HEK293T (cell line): ENCODE measurements at places on chromosomes 13 and 19.

GRCh38 chr19:39432677-39433025 is 3.1 kb downstream of the RPS16 start:
- no peak for DNase-seq

DNA sequence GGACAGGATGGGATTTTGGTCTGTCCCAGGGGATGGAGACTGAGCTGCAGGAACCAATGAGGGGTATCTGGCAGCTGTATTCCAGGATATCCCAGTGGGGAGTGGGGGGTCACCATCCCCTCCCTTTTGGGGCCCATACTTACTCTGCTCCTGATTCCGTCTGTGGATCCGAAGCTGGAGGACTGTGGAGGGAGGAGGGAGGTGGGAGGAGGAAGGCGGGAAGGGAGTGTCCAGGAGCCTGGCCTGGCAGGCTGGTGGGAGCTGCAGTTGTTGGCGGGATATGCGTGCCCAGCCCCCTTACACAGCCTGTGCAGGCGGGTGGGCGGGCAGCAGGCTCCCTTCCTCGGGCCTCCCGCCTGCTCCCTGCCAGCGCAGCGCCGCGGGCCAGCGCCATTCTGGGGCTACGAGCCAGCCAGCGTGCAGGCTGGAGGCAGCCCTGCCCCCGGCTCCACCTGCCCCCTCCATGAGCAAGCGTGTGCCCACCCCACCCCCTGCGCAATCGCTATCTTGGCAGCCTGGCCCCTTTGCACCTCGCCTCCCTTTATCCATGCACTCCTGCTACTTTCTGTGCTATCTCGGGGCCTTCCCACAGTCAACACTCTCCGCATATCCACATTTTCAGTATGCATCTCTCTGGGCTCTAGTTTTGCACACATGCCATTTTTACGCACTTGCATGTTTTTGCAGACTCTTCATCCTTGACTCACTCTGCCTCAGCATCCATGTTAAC is 2.8 kb downstream of the MAMSTR start:
- DNase-seq, result no peak

- DNase-seq, result no peak
These were observed 2.8 kb upstream of the TNFSF9 start for GRCh38 chr19:6527893-6528543.

GRCh38 chr19:5145521-5146511 is 176.9 kb downstream of the KDM4B start:
- DNase-seq, result no peak

DNA sequence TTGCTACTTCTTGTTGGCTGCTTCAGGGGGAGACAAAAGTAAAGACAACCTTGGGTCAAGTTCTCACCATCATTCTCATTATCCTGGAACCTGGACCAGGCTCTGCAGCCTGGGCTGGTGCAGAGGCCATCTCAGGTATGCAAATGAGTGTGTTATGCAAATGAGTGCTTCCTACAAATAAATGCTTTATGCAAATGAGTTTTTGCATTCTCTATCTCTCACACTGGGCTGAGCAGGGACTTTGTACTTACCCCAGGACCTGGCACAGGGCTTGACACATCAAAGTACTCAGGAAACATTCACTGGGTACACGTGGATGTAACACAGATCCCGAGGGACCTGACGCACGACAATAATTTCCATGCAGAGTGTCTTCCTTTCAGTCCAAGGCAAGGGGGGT is 103.0 kb downstream of the DNAJC15 start:
- no peak for DNase-seq

DNA sequence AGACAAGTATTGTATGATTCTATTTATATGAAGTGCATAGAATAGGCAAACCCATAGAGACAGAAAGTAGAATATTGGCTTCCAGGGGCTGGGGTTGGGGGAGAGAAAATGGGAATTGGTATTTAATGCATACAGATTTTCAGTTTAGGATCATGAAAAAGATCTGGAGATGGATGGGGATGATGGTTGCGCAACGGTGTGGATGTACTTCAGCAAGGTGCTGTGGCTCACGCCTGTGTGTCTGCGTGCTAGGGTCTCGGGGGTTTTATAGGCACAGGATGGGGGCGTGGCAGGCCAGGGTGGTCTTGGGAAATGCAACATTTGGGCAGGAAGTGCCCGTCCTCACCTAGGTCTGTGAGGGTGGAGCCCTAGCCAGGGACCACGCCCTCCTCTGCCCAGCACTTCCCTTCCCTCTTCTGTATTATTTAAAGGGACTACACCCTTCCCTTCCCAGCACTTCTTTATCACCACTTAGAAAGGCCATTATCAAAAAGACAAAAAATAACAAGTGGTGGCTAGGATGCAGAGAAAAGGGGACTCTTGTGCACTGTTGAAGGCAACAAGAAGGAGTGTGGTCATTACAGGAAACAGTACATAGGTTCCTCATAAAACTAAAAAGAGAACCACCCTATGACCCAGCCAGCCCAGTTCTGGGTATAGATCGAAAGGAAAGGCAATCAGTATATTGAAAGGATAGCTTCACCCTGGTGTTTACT is 29.0 kb downstream of the LILRB4 start:
- DNase-seq, result no peak

- no peak for DNase-seq
These were observed 263.9 kb upstream of the NBEA start for GRCh38 chr13:34678154-34678553.

DNA sequence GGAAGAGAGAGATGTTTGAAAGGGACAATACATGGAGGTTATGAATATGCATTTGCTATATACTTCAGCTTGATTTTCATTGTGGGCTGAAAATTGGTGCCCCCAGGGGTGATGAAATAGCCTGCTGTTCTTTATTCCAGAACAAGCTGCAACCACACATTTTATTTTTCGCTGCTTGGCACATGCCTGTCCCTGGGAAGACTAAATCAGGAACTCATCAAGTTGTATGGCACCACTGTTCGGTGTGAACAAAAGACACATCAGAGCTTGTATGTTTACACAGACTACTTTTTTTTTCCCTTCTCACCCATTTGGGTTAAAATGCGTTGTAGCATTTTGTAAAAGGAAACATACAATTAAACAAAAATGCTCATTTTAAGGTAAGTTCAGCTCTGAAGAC is 230.7 kb downstream of the NALCN start:
- no peak for DNase-seq

DNA sequence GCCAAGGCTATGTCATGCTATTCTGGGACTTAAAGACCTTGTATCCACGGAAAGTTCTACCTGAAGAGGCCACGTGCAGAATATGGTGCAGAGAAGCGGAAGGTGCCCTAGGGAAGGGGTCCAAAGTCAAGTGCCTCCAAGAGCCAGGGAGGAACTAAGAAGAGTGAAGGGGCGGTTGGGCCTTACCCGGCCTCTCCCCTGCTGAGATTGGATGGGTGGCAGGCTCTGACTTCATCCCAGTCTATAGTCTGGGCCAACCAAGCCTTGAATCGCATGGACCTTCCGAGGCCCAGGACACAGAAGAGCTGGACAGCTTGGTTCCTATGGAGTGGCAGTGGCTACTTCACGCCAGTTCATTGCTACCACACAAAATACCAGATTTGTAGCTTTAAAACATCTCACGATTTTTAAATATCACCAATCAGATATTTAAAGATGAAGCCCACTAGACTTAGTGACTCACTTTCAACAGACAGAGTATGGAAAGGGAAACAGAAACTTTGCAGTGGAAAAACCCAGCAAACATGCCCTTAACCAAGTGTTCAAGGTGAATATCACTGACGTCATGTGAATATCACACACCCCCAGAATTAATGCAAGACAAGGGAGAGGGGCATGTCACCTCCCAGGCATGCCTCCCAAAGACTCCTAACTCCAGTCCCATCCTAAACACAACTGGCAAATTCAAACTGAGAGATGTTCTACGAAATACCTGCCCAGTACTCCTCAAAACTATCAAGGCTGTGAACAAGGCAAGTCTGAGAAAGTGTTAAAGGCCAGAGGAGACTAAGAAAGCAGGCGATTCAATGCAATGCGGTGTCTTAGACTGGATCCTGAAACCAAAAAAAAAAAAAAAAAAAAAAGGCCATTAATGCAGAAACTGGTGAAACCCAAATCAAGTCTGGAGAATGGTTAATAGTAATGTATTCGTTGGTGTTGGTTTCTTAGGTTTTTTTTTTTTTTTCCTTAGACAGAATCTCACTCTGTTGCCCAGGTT is 10.2 kb downstream of the C19orf12 start:
- no peak for DNase-seq

- no peak for DNase-seq
These were observed 142.3 kb downstream of the OXGR1 start for GRCh38 chr13:96851856-96852445.

- no peak for DNase-seq
These were observed 19.4 kb downstream of the NKPD1 start for GRCh38 chr19:45141203-45141900.

DNA sequence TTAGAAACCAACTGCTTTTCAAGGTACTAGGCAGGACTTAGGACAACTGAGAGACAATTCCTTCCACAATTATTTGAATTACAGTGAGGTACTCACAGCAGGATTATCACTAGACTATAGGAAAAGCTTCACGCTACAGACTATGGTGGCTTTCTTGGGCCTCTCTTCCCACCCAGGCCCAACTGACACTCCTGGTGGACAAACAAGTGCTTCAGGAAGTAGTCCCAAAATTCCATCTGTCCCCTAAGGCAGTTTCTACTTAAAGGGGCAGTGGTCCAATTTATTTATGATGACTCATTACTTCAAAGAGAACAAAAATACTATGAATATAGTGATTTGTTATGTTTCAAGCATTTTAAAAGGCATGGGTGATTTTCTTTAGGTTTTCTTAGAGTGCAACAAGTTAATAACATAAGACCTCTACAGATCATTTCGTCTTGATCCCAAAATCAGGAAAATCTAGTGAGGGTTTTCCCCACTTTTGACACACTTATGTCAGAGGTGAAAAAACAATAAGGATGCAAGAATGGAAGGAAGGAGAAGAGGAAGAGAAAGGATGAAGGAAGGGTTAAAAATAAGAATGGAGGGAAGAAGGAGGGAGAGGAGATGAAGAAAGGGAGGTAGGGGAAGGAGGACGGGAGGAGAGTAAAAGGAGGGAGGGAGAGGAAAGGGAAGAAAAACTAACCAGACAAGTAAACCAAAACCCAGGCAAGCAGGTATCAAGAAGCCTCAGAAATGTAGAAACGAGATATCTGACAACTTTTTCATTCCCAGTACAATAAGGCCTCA is 100.7 kb downstream of the SERP2 start:
- peak; percentile 10 for DNase-seq

DNA sequence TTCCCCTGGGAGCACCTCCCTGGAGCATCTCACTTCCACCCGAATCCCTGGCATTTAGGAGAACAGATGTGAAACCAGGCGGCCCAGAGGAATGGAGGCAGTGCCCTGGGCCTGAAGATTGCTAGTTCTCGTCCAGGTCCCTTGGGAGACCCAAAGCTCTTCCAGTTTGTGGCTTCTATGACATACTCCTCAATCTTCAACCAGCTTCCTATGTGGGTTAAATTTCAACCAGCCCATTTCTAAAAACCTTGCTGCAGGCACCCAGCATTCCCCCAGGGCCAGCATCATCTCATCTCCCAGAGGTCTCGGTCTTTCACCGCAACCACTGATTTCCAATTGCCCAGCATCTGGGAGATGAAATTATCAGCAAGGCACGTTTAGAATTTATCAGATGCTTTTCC is 46.0 kb upstream of the STK24 start:
- DNase-seq, result no peak

- no peak for DNase-seq
These were observed 30.2 kb downstream of the TMED1 start for GRCh38 chr19:10805758-10806247.

GRCh38 chr13:110643324-110643723 is 28.0 kb downstream of the NAXD start:
- DNase-seq, result no peak

DNA sequence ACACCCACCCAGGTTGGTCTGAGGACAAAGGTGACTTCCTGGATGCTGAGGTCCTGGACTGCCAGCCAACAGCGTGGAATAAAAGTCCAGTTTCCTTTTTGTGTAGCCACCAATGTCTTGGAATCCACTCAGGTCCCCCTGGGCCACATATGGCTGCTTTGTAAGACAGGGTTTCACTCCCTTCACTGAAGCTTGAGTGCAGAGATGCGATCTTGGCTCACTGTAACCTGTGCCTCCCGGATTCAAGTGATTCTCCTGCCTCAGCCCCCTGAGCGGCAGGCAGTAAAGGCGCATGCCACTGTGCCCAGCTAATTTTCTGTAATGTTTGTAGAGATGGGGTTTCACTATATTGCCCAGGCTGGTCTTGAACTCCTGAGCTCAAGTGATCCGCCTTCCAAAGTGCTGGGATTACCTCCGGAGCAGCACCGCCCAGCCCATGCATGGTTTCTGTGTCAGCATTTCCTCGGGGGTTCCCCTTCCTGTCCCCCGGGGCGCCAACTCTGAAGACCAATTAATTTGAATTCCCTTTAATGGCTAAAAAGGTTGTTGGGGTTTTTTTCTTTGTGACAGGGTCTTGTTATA is 17.5 kb downstream of the KANK2 start:
- DNase-seq, result no peak

DNA sequence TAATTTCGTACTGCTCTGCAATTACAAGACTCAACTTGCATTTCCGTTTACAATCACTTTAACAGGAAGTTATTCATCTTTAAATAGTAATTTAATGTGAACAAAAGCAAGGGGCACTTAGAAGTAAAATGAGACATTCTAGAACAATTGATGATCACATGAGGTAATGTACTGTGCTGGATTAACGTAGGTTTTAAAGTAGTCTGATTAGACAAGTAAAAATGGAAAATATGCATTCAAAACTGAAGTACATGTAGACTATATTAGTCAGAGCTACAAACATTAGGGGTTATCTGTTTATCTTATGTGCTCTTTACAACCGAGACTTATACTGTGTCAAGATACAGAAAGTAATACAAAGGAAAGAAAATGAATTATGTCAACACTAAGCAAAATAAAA is 1528.0 kb downstream of the SLITRK5 start:
- DNase-seq, result no peak

GRCh38 chr19:1251330-1252220 is 3.2 kb downstream of the MIDN start:
- DNase-seq, result peak; percentile 38

DNA sequence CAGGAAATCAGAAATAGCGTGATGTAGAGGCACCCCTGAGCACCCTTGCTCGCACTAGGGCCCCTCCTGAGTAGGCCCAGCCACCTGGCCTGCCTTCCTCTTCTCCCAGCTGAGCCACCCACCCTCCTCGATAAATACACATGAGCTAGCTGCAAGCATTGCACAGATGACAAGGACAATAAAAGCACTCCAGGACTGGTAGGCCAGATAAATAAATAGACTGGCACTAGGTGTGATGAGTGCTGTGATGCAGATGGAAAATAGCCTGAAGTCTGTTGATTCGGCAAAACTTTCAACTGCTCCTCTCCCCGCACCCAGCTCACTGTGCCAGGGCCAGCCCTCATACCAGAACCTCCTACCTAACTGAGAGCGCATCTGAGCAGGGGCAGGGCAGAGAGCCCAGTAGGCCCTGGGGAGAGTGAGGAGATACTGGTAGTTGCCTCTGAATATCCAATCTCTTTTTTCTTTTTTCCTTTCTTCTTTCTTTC is 54.5 kb upstream of the GPI start:
- no peak for DNase-seq
